ENCODE measurements at places on chromosomes 3 and 15.

- no peak for DNase-seq
Measured at GRCh38 chr3:150168698-150169097, 198.0 kb upstream of the PFN2 start.

DNA sequence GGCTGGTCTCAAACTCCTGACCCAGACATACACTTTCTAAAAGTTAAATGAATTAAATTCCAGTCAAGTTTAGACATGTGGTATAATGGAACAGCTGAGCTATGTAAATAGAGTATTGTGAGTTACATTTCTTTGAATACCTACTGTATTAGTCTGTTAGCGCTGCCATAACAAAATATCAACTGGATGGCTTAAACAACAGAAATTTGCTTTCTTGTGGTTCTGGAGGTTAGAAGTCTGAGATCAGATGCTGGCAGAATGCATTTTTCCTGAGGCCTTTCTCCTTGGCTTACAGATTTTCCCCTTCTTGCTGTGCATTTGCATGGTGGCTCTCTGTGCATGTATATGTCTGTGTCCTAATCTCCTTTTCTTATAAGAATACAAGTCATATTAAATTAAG, 101.5 kb upstream of the TGFBR2 start:
- no peak for DNase-seq

GRCh38 chr3:58534592-58535494, 2.1 kb downstream of the ACOX2 start:
- no peak for DNase-seq

GRCh38 chr3:133531981-133532380, 41.5 kb upstream of the CDV3 start:
- no peak for DNase-seq

DNA sequence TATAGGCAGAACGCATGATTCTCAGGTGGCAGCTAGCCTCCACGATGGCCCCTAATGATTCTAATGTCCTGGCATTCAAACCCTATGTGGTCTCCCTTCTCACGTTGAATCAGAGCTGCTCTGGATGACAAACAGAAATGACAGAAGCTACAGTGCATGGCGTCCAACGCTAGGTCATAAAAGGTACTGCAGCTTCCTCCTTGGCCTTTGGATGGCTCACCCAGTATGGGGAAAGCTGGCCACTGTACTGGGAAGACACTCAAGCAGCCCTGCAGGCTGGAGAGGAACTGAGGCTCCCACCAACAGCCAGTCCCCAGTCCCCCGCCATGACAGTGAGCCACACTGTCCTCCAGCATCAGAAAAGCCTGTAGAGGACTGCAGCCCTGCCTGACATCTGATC, 286.3 kb downstream of the FAM43A start:
- DNase-seq: no peak

DNA sequence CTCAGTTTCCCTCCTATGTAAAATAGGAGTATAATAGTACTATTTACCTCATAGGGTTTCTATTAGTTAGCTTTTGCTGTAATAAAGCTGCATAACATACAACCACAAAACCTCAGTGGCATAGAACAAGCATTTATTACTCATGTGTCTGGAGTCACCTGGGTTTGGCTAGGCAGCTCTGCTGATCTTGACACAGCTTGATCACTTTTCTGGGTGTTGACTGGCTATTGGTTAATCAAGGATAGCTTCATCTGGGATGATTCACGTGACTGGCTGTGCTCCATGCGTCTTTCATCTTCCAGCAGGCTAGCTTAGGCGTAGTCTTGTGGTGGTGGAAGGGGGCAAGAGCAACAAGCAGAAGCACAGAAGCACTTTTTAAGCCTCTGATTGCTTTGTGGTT, 112.6 kb downstream of the SQOR start:
- DNase-seq: no peak

DNA sequence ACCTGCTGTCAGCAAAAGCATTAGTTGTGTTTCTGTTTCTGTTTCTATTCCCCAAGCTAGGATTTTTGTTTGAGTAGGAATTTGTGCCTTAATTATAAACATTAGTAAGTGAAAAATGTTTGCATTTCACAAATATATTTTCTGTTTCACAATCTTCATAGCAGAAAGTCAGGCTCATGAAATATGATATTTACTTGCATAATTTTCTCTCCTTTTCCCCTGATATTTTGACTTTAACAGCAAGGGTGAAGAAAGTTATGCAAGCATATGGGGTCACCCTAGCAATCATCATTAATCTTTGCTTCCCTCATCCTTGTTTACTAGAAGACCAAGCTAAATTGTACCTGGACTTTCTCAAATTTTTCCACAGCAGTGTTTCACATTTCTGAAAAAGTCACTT, 140.3 kb upstream of the SEMA6D start:
- no peak for DNase-seq

- DNase-seq: no peak
Measured at GRCh38 chr3:42163622-42164244, 72.6 kb downstream of the TRAK1 start.

DNA sequence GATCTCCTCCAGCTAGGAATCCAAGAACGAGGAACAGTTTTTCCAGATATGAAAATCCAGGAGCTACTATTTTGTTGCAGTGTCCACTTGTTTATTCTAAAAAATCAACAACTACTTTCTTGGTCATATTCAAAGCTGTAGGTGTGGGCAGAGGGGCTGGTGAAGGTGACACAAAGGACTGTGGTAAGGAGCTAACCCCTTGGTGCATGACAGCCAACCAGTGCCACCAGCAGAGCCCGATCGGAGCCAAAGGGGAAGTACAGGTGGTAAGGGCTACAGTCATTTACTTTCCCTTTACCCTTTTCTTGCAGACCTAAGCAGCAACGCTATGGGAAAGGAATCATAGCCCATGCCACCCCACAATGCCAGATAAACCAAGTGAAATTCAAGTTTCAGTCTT, 30.7 kb downstream of the PLA1A start:
- no peak for DNase-seq

DNA sequence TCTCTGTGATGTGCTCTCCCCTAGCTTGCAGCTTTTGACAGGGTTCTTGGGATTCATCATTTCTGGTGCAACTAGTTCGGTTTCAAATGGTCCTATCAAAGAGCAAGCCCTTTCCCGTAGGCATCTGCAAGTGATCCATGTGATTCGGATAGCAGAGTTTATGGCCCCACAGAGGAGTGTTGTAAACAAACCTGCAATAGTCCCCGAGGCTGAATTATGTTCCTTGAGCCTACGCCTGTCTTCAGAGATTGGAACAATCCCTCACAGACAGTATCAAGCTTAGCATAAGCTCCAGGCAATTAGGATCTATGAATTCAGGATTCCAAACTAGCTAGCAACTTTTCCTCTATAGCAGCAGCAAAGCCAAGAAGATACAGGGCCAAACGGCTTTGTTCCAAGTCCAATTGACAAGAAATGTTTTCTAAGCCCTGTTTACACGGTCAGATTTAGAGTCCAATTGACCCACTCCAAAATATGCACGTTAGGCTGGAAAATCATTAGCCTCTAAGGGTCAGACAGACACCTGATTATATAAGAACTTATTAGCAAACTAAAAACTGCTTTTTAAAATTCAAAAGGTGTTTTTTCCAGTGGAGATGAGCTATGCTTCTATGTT, 24.8 kb downstream of the LNP1 start:
- no peak for DNase-seq

GRCh38 chr3:18086760-18087159, 338.4 kb downstream of the SATB1 start:
- no peak for DNase-seq
